ENCODE measurements at places on chromosomes 5 and 9.

DNA sequence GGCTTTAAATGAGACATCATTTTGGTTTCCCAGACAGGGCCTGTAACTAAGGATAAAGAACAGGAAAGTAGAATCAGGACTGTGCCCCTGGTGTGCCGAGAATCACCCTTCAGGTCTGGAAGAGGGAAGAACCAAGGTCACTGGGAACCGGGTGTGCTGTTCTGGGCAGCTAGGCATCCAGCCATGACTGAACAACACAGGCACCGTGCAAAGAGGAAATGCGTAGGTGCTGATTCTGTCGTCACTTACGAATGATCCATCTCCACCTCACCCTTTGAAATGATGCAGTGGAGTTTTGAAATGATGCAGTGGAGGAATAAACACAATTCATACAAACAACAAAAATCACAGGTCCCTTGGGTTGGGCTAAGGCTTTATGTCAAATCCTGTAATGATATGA, 64.4 kb downstream of the MAP1B start:
- DNase-seq: no peak

DNA sequence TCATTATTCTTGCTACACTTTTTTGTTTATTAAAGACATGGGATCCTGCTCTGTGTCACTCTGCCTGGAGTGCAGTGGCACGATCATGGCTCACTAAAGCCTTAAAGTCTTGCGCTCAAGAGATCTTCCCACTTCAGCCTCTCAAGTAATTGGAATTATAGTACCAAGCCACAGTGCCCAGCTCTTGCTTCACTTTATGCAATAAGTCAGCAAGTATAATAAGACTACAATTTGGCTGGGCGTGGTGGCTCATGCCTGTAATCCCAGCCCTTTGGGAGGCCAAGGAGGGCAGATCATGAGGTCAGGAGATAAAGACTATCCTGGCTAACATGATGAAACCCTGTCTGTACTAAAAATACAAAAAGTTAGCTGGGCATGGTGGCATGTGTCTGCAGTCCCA, 5.9 kb downstream of the C9orf153 start:
- DNase-seq: no peak

- peak; percentile 56 for DNase-seq
Observed at GRCh38 chr9:34252670-34253459, 74.0 kb downstream of the UBAP1 start.

GRCh38 chr9:94922691-94923107, 196.2 kb downstream of the AOPEP start:
- DNase-seq: peak; percentile 48

DNA sequence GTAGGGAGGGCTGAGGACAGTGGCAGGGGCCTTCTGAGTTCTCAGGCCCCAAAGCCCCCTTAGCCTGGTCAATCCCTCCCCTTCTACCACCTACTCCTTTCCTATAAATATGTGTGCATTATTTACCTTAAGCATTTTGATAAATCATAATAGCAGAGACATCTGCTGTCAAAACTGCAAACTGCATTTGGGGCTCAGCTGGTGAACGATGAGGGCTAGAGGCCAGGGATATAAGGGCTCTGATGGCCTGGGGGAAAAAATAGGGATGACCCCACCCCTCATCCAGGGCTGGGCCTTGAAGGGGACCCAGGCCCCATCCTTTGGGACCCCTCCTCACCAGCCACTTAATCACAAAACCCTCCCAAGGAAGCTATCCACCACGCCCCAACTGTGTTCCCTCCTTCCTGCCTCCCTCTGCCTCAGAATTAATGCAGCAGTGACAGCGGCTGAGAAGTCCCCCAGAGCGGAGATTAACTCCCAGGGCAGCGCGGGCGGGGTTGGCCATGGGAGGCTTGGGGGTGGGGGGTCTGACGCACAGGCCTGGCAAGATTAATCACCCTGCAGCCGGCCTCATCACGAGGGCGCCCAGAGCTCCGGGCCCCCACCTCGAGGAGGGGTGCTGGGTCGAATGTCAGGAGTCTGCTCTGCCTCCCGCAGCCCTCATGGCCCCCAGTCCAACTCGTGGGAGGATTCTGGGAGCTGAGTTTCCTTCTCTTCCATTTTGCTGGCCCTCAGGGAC, 42.1 kb downstream of the CXXC5 start:
- DNase-seq: peak; percentile 38

- DNase-seq: no peak
Observed at GRCh38 chr5:17283121-17283415, 65.6 kb downstream of the BASP1 start.

- peak; percentile 36 for DNase-seq
Observed at GRCh38 chr5:89728750-89729149, 680.8 kb downstream of the CETN3 start.

GRCh38 chr5:176904276-176904675, 5.1 kb upstream of the HK3 start:
- DNase-seq: no peak

GRCh38 chr9:110626101-110626829, 42.3 kb upstream of the MUSK start:
- DNase-seq: peak; percentile 98

DNA sequence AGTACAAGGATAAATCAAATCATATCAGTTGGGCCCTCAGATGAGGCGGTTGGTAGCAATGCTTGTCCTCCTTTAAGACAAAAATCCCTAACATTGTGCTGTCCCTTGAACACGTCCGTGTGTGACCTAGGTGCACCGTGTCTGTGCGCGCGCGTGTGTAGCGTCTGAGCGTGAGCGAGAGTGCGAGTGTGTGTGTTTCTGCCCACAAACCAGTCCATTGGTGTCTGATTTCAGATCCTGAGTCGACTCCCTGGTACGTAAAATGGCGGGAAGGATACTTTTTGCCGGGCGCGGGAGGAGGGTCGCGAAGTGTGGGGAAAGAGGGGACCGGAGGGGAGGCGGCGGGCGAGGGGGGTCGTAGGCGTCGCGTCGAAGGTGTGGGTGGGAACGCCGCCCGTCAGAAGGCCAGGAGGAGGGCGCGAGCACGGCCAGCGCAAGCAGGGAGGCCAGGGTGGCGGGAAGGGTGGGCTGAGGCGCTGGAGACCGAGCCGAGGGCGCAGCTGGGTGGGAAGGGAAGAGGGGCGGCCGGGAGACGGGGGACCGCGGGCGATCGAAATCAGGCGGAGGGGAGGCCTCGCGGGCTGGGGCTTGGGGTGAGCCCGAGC, 8.9 kb downstream of the OTP start:
- no peak for DNase-seq

DNA sequence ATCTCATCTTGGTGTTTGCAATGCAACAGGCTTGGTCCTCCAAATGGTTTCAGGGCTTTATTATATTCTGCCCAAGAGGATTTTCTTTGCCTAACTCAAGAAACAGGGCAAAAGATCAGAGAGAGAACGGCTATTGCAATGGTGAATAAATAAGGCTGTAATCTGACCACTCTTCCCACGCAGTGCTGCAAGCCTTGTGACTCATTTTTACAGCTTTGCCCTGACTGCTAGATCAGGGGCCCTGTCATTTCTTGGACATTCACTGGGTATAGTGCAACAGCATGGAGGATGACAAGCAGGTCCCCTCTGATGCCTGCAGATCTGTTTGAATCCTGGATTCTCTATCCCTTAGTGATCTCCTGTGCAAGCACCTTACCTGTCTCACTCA, 459.1 kb downstream of the EBF1 start:
- DNase-seq: peak; percentile 18

DNA sequence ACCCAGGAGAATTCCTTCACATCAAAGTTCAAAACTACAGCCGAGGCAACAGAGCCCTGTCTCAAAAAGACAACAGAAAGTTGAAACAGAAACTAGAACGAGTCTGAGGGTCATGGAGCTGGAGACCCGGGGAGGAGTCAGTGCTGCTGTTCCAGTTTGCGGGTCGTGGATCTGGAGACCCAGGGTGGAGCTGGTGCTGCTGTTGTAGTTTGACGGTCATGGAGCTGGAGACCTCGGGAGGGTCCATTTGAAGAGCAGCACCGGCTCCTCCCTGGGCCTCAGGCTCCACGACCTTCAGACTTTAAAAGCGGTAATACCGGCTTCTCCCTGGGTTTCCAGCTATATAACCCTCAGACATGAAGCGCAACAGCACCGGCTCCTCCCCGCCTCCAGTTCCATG, 13.0 kb upstream of the LCN15 start:
- DNase-seq: no peak

GRCh38 chr5:84274585-84275468, 109.9 kb downstream of the EDIL3 start:
- peak; percentile 44 for DNase-seq

DNA sequence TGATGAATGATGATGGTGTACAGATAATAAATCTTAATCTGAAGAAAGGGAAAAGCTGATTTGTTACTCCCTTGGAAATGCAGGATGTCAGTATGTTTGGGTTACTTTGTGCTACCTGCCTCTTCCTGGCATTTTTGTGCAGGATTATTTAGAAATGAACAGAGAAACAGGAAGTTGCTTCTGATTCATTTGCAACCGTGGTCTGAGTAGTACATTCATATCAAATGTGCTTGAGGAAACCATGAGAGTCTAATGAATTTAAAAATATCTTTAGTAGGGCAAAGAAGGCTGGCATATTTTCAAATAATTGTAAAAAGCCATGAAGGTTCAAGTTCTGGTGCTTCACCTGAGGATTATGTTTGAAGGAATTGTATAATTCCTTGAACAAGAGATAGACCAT, 391.6 kb downstream of the TMEM161B start:
- no peak for DNase-seq

- DNase-seq: peak; percentile 81
Observed at GRCh38 chr9:114224247-114224610, 68.9 kb downstream of the COL27A1 start.

GRCh38 chr5:52837591-52838001, 49.9 kb downstream of the ITGA1 start:
- DNase-seq: peak; percentile 63

GRCh38 chr5:135628771-135629563, 50.2 kb upstream of the CXCL14 start:
- DNase-seq: no peak

DNA sequence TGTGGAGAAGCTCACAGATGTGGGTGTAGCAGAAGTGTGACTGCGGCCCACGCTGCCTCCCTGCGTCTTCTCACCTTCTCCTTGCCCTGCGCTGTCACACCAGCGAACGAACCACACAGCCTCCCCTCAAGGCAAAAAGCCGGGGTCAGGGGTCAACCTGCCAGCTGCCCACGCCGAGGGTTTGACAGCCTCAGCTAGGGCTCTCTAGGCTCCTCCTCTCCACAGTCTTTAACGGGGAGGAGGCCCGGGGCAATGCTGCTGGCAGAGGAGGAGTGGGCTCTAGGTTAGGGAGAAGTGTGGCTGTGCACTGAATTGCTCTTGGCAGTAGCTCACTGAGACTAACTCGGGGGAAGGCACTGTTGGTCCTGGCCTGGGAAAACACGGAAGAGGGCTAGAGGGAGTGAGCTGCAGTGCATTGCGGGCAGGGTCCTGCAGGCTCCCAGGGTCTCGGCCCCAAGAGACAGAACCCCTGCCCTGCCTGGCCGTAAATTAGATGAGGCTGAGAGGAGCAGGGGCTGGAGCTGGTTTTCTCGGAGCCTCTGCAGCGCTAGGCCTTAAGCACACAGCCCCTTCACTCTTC, 4.2 kb upstream of the TRIM52 start:
- DNase-seq: no peak

GRCh38 chr5:54703133-54703532, 185.6 kb downstream of the SNX18 start:
- DNase-seq: peak; percentile 94

GRCh38 chr5:14469551-14470377, 111.8 kb upstream of the OTULINL start:
- no peak for DNase-seq

DNA sequence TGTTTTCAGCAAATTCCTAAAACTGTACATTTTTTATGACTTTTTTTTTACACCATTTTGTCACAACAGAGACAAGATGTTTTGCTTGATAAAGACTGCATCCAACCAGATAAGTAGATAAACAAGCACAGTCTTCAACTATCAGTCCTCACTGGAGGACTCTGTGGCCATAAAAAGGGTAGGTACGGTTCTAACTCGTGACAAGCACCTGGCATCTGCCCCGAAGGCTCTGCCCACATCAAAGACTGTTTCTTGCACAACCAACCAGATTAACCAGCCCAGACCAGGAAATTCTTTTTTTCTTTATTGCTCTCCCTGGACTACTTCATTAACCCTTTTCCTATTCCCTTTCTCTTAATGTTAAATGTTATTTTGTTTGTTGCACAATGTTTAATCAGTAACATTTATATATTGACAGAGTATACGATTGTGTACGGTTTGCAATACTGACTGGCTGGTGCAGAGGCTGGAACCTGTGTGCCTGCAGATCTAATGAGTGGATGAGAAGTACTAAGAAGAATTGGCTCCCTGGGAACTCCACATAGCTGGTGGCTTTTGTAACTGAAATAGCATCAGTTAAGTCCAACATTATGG, 74.1 kb downstream of the SERINC5 start:
- no peak for DNase-seq

GRCh38 chr9:136668983-136669790, 6.5 kb downstream of the EGFL7 start:
- no peak for DNase-seq

DNA sequence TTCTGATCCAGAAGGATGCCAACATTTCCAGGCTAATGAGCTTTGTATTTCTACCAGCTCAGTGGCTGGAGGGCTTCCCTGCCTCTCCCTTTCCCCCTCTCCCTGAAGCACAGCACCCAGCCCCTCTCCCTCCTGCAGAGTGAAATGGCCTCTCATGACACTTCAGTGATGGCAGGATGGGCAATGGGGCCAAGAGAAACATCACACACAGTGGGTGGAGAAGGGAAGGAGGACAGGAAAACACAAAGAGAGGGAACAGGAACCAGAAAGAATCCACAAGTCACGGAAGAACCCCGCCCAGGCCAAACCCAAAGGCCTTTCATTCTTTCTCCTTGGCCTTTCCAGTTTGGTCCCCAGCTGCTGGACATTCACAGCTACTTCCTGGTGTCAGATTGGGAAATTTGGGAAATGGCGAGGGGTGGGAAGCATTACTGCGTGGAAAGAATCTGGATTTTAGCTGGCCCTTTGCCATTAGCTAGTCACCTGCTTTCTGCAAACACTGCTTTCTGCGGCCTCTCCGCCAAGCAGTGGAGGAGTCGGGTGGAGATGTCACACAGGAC, 82.6 kb downstream of the GLDC start:
- no peak for DNase-seq

DNA sequence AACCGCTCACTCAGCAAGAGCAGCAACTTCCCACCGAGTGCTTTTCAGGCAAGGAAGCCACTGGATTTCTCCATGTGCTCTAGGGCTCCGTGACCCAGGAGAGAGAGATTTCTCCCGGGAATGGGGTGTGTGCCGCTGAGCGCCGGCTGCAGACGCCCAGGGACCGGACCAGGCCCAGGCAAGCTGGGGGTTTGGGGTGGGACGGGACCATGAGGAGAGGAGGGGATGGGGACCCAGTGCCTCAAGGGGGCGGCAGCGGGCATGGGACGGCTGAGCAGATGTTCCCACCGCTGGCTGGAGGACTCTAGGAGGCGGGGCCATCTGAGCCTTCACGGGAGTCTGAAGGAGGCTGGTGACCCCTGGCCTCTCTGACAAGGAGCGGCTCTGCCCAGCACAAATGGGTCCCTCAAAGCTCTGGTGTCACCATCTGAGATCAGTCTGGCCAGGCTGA, 8.5 kb downstream of the LCN9 start:
- DNase-seq: no peak

DNA sequence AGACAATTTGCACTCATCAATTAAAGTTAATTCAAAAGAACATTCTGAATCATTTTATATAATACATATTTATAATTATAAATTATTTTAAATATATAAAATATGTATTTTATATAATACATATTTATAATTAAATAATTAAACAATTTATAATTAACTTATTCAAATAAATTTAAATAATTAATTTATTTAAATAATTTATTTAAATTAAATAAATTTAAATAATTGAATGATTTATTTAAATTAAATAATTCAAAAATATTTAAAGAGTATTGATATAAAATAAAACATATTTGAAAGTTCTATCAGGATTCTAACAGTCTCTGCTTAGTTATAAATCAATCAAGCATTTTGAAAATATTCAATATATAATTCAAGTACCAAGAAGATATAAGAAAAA, 775.5 kb upstream of the CTNND2 start:
- no peak for DNase-seq
